ENCODE measurements at places on chromosomes 3 and 15.

DNA sequence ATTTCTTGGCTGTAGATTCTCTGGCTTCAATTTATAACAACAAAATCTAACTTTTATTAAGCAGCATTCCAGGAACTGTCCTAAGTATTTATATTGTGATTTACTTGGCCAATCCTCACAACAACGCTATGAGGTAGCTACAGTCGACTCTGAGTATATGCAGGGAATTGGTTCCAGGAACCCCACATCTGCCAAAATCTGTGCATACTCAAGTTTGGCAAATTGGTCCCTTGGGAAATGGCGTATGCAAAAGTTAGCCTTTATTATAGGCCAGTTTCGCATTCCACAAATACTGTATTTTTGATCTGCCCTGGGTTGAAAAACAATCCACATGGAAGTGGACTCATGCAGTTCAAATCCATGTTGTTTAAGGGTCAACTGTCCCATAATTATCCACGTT is 53.9 kb downstream of the RAP2B start:
- H3K4me1 ChIP-seq, result peaks cover 15% of the 10 kb centered on the region
- no peak for DNase-seq
- H3K36me3 ChIP-seq, result no peaks in the 10 kb centered on the region
- H3K27me3 ChIP-seq, result no peaks in the 10 kb centered on the region
- no peak overlapping the region for H3K4me3 ChIP-seq
- H3K27ac ChIP-seq, result no peak overlapping the region

GRCh38 chr15:100111125-100112060 is 230.4 kb downstream of the ADAMTS17 start:
- H3K4me1 ChIP-seq, result no peaks in the 10 kb centered on the region
- peak overlapping the region; percentile 83 for H3K27ac ChIP-seq
- H3K36me3 ChIP-seq, result no peaks in the 10 kb centered on the region
- no peak overlapping the region for H3K4me3 ChIP-seq

DNA sequence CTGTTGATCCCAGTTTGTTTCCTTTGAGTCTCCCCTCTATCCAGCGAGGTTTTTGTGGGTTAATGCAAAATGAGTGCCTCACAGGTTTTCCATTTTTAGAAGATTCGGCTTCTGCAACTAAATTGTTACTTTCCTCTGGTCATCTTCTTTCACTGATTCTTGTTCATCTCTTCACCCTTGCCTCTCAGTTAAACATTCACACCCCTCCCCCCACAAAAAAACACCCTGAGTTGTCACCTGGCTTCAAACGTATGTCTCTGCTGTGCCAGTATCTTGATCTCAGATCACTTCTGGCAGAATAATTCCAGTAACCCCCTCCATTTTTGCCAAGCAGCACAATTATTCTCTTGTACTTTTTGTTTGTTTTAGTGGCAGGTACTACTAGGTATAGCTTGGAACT is 12.3 kb upstream of the CLDN16 start:
- no peak for DNase-seq
- H3K36me3 ChIP-seq, result no peaks in the 10 kb centered on the region
- no peaks in the 10 kb centered on the region for H3K27me3 ChIP-seq
- H3K27ac ChIP-seq, result no peak overlapping the region
- H3K4me3 ChIP-seq, result no peak overlapping the region

DNA sequence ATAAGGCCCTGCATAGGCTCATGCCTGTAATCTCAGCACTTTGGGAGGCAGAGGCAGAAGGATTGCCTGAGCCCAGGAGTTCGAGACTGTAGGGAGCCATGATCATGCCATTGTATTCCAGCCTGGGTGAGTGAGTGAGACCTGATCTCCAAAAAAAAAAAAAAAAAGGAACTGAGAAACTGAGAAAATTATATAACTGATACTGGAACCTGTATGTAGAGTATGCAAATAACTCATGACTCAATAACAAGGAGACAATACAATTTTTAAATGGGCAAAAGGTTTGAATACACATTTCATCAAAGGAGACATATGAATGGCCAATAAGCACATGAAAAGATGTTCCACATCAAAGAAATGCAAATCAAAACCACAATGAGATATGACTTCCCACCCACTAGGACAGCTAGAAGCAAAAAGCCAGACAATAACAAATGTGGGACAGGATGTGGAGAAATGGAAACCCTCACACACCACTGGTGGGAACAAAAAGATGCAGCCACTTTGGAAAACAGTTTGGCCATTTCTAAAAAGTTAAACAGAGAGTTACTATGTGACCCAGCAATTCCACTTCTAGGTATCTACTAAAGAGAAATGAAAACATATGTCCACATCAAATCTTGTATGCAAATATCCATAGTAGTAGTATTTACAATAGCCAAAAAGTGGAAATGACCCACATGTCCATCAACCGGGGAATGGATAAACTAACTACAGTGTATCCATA is 70.7 kb downstream of the IQSEC1 start:
- H3K4me1 ChIP-seq, result peaks cover 9% of the 10 kb centered on the region
- no peak overlapping the region for H3K4me3 ChIP-seq
- no peaks in the 10 kb centered on the region for H3K27me3 ChIP-seq

DNA sequence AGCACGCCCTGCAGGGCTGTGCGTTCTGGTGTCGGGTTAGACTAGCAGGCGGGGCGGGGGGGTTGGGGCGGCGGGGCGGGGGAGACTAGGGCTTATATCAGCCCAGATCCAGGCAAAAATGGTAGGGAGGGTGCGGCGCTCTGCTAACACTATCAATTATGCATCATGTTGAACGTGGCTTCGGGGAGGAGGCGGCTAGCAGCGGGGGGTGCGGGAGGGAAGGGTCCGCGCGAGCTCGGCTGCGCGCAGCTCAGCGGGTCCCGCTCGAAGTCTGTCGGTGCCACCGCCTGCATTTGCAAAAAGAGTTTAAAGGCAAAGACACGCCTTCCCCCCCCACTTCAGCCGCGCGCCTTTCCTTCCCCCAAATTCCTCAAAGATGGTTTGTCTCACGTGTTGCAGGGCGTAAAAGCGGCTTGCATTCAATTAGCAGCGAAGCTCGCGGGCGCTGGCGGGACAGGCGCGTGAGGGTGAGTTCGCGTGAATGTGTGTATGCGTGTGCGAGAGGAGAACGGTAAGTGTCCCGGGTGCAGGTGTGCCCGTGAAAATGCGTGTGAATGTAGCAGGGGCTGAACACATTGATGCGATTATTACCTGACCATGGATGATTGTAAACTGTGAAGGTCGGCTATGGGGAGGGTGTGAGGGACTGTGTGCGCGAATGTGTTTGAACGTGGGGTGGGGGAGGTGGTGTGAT is at the start of gene ISLR2:
Gene ISLR2, plus strand, starts transcription at position 432 of the 694 bp plus-strand sequence. CDS start 2,169 bp downstream, outside the sequence.
- H3K36me3 ChIP-seq, result no peaks in the 10 kb centered on the region
- DNase-seq, result no peak
- H3K27ac ChIP-seq, result no peak within 1 kb of the TSS
- H3K4me1 ChIP-seq, result peaks cover 45% of the 10 kb centered on the region
- H3K4me3 ChIP-seq, result no peak within 1 kb of the TSS
- H3K27me3 ChIP-seq, result no peaks in the 10 kb centered on the region

- H3K27ac ChIP-seq, result no peak overlapping the region
- no peak overlapping the region for H3K4me3 ChIP-seq
- H3K36me3 ChIP-seq, result no peaks in the 10 kb centered on the region
- peaks cover 25% of the 10 kb centered on the region for H3K27me3 ChIP-seq
Observed at GRCh38 chr3:14620512-14620911, 31.1 kb upstream of the CCDC174 start.

DNA sequence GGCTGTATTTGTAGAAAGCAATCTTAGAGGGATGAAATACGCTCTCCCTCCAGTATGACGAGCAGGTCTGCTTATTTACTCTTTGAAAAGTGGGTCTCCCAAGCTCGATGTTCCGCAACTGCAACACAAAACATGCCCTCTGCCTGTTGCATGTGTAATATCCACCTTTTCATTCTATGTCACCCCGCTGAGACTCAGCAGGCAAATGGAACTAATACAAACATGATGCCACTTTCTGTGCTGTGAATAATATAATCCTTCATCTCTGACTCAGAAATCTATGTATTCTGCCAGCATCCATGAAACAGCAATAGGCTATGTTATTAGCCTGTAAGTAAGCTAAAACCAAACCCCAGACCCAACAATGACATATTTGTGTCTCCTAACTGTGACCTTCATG is 200.8 kb upstream of the TMCO5A start:
- no peaks in the 10 kb centered on the region for H3K36me3 ChIP-seq
- no peak for DNase-seq
- H3K4me1 ChIP-seq, result no peaks in the 10 kb centered on the region

DNA sequence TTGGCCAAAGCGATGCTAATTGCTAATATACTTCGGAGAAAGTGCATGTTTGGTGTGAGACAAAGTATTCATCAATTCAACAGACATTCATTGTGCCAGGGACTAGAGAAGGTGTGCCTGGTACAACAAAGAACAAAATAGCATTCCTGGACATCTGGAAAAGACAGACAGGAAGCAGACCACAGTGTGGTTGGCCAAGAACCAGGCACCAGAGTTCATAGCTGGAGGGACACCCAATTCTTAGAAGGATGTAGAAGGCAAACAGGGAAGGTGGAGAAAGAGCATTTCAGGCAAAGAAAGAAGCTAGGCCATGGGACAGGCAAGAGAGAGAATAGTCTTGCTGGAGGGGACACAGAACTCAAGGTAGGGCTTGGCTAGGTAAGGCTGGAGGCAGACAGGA is 105.8 kb upstream of the ETV5 start:
- no peak overlapping the region for H3K4me3 ChIP-seq
- DNase-seq, result no peak
- no peaks in the 10 kb centered on the region for H3K27me3 ChIP-seq
- H3K36me3 ChIP-seq, result no peaks in the 10 kb centered on the region
- H3K27ac ChIP-seq, result no peak overlapping the region
- no peaks in the 10 kb centered on the region for H3K4me1 ChIP-seq

- H3K27ac ChIP-seq, result peak overlapping the region; percentile 37
- no peak overlapping the region for H3K4me3 ChIP-seq
- no peaks in the 10 kb centered on the region for H3K36me3 ChIP-seq
Observed at GRCh38 chr3:11629716-11630115, 14.0 kb downstream of the VGLL4 start.

DNA sequence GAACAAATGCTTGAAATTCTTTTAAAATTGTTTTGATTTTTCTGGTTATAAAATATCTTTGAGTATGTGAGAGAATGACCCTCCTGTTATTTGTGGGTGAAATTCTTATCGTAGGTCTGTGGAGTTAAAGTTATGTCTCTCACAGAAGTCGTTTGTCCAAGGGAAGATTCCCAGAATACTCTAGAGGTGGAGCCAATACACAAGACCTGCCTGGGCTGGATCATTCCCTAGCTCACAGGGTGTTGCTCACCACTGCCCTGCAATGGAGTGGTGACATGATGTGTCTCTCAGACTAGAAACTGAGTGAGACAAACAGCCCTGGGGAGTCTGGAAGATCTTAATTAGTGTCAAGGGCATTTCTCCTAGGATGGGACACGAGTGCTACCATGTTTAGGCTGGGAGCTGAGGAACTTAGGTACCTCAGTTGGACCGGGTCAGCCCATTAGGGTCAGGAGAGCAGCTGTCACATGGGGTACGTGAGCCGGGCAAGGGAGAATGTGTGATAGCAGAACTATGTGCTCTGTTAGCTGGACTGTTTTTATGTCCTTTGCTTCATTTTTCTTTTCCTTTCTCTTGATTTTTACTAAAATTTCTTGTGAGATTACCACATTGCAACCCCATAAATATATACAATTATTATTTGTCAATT is 53.6 kb upstream of the MYO5C start:
- no peak overlapping the region for H3K27ac ChIP-seq
- no peak overlapping the region for H3K4me3 ChIP-seq
- H3K4me1 ChIP-seq, result no peaks in the 10 kb centered on the region

DNA sequence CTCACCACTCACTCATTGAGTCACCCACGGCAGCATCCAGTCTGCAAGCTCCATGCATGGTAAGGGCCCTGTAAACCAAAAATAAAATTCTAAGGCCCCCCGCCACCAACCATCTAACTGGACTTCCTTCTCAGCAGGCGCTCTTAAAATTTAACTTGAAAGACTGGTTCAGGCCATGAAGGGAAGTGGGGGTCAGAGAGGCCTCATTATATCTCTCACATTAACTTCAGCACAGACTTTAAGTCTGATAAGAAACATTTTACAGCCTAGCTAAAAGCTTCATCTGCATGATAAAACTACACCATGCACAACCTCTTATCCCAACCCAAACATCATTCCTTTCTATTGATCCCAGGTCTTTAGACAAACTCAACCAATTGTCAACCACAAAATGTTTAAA is 38.5 kb downstream of the FBLN2 start:
- H3K4me1 ChIP-seq, result no peaks in the 10 kb centered on the region
- H3K4me3 ChIP-seq, result no peak overlapping the region
- no peak for DNase-seq
- no peaks in the 10 kb centered on the region for H3K36me3 ChIP-seq
- no peak overlapping the region for H3K27ac ChIP-seq

DNA sequence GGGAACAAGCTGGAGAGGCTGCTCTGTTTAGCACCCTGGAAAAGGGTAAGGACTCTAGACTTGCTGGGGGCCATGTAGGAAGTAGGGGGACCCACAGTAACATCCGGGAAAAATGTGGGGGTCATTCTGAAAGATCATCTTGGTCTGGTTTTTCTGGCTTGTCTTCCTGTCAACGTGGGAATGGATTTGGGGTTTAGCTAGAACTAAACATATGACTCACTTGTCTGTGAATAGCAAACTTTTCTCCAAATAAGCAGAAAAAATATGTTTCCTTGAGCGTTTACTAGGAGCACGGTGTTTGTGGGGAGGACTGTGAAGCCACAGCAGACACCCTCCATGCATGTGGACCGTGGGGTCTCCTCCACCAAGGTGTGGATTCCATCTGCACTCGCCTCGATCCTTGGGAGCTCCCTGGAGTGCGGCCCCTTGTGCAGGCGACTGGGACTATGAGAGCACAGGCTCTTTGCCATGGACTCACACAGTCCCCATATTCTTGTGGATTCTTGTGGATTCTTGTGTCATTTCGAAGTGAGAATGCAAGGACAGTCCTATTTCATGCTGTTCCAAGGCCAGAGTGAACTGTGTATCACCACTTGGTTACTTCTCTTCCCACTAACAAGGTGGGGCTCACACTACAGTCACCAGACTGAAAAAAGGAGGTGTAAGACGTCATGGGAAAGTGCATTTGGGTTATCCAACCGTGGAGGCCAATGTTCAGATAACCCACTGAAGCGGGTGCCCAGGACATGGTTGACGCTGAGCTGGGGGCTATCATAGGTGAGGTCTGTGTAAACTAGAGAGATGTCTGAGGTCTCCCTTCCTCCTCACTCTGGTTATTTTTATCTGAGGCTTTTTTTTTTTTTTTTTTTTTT is 25.5 kb downstream of the PGPEP1L start:
- peaks cover 36% of the 10 kb centered on the region for H3K4me1 ChIP-seq
- no peak overlapping the region for H3K4me3 ChIP-seq
- no peaks in the 10 kb centered on the region for H3K36me3 ChIP-seq
- DNase-seq, result no peak

GRCh38 chr3:197590313-197590962 is 34.7 kb upstream of the BDH1 start:
- no peaks in the 10 kb centered on the region for H3K36me3 ChIP-seq
- DNase-seq, result no peak
- no peaks in the 10 kb centered on the region for H3K27me3 ChIP-seq
- no peak overlapping the region for H3K4me3 ChIP-seq
- no peak overlapping the region for H3K27ac ChIP-seq

DNA sequence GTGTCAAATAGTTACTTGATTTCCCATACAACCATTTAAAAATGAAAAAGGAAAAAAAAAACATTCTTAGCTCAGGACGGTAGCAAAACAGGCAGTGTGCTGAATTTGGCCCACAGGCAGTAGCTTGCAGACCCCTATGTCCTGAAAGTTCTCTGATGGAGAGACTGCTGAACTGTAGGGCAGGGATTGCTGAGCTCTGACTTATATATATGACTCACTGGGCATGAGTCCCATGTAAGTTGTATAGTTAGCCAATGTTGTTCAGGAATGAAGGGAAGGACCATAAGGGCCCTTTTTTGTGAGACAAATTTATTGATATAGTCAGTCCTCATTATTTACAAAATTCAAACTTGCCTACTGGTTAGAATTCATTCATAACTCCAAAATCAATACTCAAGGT is 36.9 kb upstream of the FRMD4B start:
- no peak for DNase-seq
- H3K36me3 ChIP-seq, result no peaks in the 10 kb centered on the region
- no peak overlapping the region for H3K27ac ChIP-seq
- no peaks in the 10 kb centered on the region for H3K4me1 ChIP-seq
